ENCODE measurements at places on chromosomes 16 and 17. TPM values are rescaled to one million over a fixed set of nuclear protein-coding genes. Genes with fewer than 3 reads are reported as not detected.
A peak's percentile ranks its signal among the peaks of the same experiment; 100 is the strongest.

DNA sequence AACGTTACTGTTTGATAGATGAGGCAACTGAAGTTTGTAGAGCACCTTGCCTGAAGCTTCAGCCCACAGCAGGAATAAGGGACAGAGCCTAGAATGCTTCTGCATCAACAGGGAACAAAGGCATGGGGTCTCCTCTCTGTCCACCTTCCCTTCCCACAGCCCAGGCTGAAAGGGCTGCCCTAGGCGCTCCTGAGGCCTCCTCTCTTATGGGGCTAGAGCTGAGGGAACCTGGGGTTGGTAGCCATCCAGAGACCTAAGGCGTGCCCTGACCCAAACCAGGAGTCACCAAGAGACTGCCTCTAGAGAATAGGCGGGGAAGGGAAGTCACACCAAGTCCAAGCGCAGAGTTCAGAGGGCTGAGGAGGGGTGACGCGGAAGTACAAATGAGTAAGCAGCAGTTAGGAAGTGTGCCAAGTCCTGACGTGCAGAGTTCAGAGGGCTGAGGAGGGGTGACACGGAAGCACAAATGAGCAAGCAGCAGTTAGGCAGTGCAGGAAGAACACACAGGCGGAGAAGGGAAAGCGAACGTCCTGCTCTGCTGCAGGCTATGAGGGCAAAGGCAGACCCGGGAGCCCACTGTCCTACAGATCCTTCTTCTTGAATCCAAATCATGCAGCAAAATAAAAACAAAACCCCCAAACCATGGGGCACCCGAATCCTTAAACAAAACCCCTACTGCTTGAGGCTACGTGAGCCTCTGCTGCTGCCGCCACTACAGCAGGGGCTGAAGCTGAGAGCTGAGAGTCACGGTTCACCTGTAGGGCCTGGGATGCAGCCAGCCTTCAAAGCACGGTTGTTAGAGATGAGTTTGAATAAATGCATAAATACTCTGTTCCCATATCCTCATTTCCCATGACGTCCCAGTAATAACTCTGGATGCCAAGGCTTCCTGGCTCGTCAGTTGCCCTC is 2.7 kb upstream of the SPG7 start:
- DNase-seq = peak; percentile 72

DNA sequence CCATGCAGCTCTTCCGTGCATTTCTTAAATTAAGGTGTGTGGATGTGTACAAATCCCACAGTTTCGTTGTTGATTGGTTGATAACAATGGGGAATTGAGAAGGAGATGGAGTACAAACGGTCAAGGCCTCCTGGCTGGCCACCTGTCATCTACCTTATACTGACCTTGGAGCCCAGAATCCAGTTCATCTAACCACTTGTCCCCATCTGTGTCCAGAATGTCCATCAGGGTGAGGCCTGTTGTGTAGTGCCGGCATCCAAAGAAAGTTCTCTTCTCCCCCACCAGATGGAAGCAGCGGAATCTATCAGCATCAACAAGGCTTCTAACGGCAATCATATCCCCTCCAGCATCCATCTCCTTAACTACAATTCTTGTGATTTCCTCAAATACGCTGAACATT is 1.5 kb downstream of the GSDMB start:
- DNase-seq = no peak

- no peak for DNase-seq
Observed at GRCh38 chr16:88977812-88978607, 1.0 kb upstream of the CBFA2T3 start.

DNA sequence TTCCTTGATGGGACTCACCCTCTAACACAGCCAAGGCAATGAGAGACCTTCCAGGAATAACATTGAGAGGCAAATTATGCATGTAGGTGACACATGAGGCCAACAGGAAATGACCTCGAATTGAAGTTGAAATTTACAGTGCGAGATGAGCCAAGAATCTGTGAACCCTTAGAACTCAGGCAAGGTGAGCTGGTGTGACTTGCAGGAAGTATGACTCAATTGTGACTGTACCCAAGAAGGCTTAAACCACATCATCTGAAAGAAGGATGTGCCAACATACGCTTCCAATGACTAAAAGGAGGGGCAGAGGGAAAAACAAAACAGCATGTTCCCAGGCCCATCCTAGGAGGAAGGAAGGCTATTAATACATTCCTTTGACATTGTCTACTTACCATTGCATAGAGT is 44.8 kb downstream of the PITPNC1 start:
- peak; percentile 96 for DNase-seq

DNA sequence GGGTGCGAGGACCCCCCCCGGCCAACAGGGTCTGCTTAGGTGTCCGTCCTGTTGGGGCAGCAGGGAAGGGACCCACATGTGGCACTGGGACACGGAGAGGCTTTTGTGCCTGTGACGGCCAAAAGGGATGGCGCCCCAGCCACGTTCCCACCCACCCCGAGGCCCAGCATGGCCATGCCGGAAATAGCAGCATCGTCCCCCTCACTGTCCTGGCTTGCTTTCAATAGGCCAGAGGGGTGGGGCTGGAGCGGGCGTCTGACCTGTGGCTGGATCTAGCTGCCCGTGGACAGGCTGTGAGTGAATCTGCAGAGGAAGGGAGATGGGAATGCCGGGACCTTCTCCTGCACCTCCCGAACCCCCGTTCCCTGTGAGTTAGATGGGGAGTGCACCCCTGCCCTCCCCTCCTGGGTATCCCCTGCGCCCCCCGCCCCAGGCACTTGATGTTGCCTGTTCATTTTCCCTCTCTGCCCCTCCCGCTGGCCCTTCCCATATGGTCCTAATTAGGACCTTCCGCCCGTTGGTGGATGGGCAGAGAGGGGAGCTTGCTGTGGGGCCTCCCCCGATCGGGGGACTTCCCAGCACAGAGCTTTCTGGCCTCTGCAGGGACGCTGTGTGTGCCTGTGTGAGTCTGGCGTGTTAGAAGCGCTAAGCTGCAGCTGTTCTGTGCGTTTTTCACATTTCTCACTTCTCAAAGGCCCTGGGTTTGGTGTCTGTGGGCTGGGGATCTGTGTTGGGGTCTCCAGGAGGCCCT is 292.8 kb downstream of the SEC14L1 start:
- peak; percentile 58 for DNase-seq

- no peak for DNase-seq
Observed at GRCh38 chr17:17355426-17355825, 52.3 kb downstream of the NT5M start.

DNA sequence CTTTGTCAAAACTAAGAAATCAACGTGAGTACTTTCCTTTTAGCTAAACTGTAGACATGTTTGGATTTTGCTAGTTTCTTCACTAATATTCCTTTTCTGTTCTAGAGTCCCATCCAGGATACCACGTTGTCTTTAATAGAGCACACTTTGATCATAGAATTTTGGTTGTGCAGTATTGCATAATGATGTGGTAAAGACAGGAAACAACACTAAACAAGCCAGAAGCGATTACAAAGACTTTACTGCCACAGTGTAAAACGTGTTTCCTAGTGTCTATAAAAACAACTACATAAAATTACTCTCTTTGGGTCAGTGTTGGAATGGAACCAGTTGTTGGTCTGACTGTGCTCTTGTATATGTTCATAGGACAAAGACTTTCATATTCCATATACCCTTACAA is 19.3 kb downstream of the SHISA9 start:
- DNase-seq = no peak

DNA sequence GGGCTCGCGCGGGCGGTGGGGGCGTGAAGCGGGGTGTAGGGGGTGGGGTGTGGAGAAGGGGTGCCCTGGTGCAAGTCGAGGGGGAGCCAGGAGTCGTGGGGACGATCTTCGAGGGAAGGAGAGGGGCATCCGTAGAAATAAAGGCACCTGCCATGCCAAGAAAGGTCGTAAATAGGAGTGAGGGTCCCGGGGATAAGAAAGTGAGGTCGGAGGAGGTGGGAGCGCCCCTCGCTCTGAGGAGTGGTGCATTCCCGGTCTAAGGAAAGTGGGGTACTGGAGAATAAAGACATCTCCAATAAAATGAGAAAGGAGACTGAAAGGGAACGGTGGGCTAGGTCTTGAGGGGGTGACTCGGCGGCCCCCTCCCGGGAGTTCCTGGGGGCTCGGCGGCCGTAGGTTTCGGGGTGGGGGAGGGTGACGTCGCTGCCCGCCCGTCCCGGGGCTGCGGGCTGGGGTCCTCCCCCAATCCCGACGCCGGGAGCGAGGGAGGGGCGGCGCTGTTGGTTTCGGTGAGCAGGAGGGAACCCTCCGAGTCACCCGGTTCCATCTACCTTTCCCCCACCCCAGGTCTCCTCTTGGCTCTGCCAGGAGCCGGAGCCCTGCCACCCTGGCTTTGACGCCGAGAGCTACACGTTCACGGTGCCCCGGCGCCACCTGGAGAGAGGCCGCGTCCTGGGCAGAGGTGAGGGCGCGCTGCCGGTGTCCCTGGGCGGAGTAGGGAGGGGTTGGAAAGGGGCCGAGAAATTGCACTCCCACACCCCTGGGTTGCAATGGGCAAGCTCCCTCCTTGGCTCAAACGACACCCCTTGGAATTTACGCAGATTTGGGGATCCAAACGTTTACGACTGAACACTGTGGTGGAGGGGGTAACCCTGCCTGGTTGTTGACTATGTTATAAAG is 888 bp downstream of the CDH1 start:
- no peak for DNase-seq

GRCh38 chr17:6366221-6366666 is 68.7 kb downstream of the AIPL1 start:
- peak; percentile 19 for DNase-seq

DNA sequence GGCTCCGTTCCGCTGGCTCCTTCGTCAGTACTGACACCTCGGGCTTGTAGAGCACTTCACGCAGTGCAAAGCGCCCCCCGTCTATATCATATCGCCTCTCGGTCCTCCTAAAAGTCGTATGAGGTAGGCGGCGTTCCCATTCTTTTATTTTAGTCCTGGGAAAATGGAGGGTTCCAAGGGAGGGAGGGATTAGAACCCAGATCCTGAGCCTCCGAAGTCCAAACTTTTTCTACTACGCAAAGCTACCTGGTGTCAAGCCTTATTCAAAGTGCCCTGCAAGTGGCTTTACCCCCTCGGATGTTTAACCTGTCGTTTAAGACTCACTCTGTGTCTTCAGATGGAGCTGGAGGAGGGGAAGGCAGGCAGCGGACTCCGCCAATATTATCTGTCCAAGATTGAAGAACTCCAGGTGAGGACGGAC is 348 bp upstream of the FTSJ3 start:
- DNase-seq = no peak

CCL17 gene
- total RNA-seq = not detected

SMTNL2 gene
- total RNA-seq = 1.5 TPM

KCNAB3 gene
- total RNA-seq = 0.33 TPM

SBK1 gene
- under 0.01 TPM for total RNA-seq

TMEM114 gene
- not detected for total RNA-seq

TMED6 gene
- not detected for total RNA-seq

Data from fibroblast of lung (primary cell).